ENCODE measurements at places on chromosomes 6 and 20.

DNA sequence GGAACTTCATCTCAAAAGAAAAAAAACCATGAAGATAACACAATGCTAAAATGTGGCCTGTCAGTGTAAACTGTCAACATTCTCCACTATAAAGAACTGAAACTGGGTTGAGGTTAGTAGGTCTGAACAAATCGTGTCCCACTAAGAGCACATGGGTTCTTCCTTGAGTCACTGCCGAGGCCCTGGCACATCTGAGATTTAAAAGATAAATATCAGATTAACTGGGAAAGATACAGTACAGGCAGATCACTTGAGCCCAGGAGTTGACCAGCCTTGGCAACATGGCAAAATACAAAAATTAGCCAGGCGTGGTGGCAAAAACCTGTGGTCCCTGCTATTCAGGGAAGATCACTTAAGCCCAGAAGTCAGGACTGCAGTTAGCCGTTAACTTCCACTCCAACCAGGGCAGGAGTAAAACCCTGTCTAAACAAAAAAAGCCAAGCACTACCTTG lies 5.6 kb downstream of the EEF1A1 start:
- DNase-seq, result no peak

DNA sequence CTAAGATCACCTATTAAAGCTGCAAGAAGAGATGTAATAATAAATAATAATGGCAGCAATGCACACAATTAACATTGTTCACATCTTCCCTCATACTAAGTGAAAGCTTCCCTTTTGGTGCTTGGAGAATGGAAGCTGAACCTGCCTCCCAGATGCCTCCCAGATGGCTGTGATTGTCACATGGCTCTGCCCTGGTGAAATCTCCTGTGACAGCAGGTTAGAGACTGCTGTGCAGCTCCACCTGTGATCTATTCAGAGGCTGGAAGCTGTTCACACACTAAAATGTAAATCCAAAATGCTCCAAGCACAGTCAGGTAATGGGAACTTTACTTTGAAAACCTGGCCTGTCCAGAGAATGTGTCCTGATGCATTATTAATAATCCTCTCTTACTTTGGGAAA lies 41.7 kb upstream of the RGS17 start:
- DNase-seq, result no peak

GRCh38 chr6:155519176-155519738 lies 63.6 kb upstream of the NOX3 start:
- DNase-seq, result no peak

DNA sequence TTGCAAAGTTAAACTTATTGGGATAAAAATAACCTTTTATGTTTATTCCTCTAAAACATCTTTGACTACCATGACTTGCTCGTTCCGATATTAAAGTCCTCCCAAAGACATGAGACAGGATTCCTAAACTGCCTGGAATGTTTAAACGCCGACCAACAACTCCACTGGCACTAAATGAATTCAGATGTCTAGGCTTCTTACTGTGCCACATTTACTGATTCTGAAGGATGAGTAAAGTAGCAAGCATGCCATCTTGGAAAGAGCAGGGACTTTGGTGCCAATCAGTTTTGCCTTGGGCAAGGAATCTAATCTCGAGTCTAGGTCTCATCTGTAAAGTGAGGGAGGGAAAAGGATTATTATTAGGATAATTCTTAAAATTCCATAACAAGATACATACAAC lies 25.3 kb downstream of the MBOAT1 start:
- no peak for DNase-seq

- DNase-seq, result no peak
These were observed 53.3 kb downstream of the ATG5 start for GRCh38 chr6:106272287-106272686.

GRCh38 chr6:149451376-149452036 lies 33.3 kb downstream of the ZC3H12D start:
- DNase-seq, result peak; percentile 65

DNA sequence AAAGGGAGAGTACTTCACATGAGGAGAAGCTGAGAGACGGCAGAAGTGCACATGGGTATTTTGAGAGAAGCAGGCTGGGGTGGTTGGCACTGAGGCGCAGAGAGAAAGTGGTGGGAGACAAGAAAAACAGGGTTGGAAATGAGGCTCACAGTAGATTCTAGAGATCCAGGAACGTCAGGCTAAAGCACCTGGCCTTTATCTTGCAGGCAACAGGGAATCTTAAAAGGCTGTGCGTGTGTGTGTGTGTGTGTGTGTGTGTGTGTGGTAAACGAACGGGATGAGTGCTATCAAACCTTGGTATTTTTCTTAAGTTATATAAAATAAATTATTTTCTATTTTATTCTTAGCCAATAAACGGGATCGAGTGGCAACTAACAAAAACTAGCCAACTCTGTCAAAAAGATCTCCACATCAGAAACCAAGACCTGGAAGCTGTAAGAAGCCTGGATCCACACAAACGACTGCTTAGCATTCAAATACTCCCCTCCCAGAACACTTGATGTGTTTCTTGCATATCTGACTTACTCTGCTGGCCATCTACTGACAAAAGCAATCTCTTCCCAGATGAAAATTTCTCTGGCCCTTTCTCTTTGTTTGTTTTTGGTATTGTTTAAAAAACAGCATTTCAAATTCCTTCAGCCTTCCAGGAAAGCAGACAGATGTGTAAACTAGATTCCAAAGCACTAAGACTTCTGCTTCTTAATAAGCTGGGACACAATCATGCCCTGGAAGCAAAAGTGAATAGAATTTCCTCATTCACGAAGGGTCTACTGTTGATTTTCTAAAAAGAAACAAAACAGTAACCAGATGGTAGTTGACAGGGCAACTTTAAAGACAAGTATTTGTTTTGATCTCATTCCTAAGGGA lies 44.8 kb upstream of the FABP7 start:
- DNase-seq, result no peak

- no peak for DNase-seq
These were observed 83.8 kb downstream of the SASH1 start for GRCh38 chr6:148426317-148426977.

GRCh38 chr6:123994168-123994567 lies 190.5 kb downstream of the NKAIN2 start:
- no peak for DNase-seq

GRCh38 chr6:155872961-155873360 lies 417.3 kb upstream of the NOX3 start:
- no peak for DNase-seq

DNA sequence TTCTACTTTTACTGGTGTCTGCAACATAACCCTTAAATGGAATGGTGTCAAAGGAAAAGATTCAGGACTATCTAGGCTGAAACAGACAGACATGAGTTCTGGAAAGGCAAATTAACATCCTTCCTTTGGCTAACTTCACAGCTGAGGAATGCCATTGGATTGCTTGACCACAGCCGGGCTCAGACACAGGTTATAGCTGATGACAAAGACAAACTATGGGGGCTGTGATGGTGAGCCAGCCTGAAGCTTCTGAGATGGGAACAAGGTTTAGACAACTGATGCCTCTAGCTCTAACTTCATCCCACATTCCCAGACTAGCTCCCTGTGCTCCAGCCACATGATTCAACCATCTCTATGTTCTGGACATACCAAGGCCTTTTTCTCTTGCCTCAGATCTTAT lies 15.3 kb downstream of the POLR1C start:
- DNase-seq, result no peak

- no peak for DNase-seq
These were observed 65.8 kb downstream of the NOL4L start for GRCh38 chr20:32519381-32519730.

- no peak for DNase-seq
These were observed 27.0 kb downstream of the TMEM14A start for GRCh38 chr6:52697903-52698302.

DNA sequence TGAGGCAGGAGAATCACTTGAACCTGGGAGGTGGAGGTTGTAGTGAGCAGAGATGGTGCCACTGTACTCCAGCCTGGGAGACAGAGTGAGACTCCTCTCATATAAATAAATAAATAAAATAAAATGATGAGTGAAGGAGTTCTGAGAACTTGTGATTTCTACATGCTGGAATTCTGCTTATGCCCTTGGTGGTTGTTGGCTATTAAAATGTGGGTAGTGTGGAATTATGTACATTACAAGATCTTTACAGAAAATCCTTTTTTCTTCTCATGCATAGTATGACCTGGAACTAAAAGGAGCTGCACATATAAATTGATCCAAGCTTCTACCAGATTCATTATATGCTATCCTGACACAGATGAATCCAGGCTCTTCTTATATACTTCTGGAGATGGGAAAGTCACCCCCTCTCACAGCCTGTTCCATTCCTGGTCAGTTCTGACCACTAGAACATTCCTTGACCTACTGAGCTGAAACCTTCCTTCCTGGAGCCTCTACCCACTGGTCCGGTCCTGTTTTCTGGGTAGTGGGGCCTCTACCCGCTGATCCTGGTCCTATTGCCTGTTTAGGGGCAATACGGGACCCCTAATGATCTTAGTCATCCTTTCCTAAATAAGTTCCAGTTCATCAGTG lies 37.7 kb upstream of the TAF8 start:
- DNase-seq, result no peak

GRCh38 chr20:48658198-48658476 lies 169.7 kb downstream of the PREX1 start:
- no peak for DNase-seq

- DNase-seq, result no peak
These were observed at the start of gene VGLL2 for GRCh38 chr6:117265410-117266256. Gene VGLL2 (plus strand): TSS chr6:117265558. CDS start chr6:117265764, 206 bp downstream.

- DNase-seq, result no peak
These were observed 831.0 kb downstream of the C6orf118 start for GRCh38 chr6:164478426-164478825.

- DNase-seq, result no peak
These were observed 54.1 kb downstream of the ELOVL5 start for GRCh38 chr6:53294611-53295010.

DNA sequence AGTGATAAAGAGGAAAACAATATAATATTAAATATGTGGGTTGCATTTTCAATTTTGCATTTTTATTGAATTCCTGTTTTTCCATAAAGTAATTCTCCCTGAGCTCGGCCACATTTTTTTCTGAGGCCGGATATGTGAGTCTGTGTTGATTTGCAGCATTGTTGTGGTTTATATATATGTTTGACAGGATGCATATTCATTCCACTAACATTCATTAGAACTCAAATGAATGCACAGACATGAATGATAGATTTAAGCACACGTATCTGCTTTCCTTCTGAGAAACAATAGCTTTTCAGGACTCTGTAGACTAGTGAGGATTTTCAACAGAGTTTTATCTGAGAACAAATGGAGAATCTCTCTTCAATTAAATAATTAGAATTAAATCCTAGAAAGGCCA lies 10.6 kb upstream of the EXOC2 start:
- DNase-seq, result no peak

GRCh38 chr6:170080828-170081371 lies 210.0 kb downstream of the DLL1 start:
- no peak for DNase-seq

GRCh38 chr6:106256201-106256968 lies 69.2 kb downstream of the ATG5 start:
- DNase-seq, result no peak

- DNase-seq, result no peak
These were observed 59.7 kb downstream of the TFAP2A start for GRCh38 chr6:10355115-10355702.

GRCh38 chr6:149209871-149210775 lies 107.4 kb upstream of the TAB2 start:
- DNase-seq, result no peak

GRCh38 chr6:34226731-34227586 lies 9.7 kb upstream of the HMGA1 start:
- DNase-seq, result no peak

GRCh38 chr20:2279253-2279779 lies 16.5 kb upstream of the TGM3 start:
- DNase-seq, result no peak

GRCh38 chr6:4603291-4603690 lies 172.9 kb upstream of the CDYL start:
- DNase-seq, result peak; percentile 65

- no peak for DNase-seq
These were observed 7.1 kb upstream of the TCP11 start for GRCh38 chr6:35148167-35148741.

GRCh38 chr6:84815896-84816735 lies 51.7 kb upstream of the TBX18 start:
- DNase-seq, result no peak

DNA sequence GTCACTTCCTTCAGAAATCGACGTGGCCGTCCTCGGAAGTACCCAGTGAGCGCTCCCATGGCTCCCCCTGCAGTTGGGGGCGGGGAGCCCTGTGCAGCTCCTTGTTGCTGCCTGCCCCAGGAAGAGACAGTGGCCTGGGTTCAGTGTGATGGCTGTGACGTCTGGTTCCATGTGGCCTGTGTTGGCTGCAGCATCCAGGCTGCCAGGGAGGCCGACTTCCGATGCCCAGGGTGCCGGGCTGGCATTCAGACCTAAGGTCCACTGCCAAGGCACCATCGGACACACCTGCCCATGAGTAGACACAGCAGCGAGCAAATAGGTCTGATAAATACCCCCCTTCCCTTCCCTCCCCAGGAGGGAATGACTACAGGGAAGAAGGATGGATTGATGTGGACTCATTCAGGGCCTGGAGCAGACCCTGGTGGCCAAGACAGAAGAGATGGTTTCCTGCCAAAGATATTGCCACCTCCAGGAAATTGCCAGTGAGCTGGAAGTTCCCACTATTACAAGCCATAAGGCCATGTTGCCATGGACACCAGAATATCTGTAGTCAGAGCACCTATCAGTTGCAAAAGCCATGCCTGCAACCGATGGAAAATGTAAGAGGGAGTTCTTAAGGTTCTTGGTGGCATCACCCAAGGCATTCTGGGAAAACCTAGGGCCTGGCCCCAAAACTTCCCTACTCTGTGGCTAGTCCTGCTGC lies 4.2 kb downstream of the TCF19 start:
- no peak for DNase-seq

GRCh38 chr6:13004601-13005000 lies 288.0 kb downstream of the PHACTR1 start:
- no peak for DNase-seq

DNA sequence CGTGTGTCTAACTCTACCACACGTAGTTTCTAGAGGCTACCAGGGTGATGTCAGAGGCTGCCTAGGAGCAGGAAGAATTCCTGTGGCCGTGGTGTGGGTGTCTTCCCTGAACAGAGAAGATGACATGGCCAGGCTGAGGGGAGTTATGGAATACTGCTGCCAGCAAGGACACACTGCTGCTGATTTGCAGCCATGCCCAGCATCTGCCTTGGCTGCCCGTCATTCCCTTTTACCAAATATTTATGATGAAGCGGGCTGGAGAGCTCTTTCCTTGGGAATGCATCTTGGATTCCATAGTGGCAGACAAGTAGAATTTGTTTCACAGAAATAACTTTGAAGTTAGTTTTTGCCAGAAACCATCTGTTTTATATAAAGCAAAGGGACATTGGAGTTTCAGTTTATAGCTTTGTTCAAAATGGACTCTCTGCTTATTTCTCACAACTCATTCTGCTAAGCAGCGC lies 80.8 kb upstream of the VSTM2L start:
- DNase-seq, result no peak

- DNase-seq, result no peak
These were observed 15.5 kb downstream of the MRPL14 start for GRCh38 chr6:44111434-44112417.

- no peak for DNase-seq
These were observed 41.8 kb downstream of the WDR27 start for GRCh38 chr6:169659820-169660610.

All from ascending aorta (tissue), 2 donors.